Glutamatergic neuron (in vitro differentiated cells): ENCODE measurements at places on chromosomes 2 and 18. TPM values are rescaled to one million over a fixed set of nuclear protein-coding genes. Genes with fewer than 3 reads are reported as not detected.
A peak's percentile ranks its signal among the peaks of the same experiment; 100 is the strongest.

DNA sequence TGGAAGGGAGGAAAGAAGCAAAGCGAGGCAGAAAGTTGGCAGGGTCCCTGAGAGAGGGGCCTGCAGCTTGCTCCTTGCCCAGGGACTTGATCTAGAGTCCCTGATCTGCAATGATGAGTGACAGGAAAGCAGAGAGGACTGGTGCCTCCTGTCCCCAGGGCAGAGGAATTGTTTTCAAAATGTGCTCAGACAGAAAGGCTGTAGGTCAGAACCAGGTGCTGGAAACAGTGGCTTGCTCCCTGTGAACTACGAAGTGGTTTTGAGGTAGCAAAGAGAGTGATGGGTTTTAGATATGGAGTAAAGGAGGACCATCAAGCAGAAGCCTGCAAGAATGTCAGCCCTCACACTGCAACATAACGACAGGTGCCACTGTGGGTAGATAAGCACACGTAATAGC is 164.9 kb upstream of the SERTAD2 start:
- DNase-seq: no peak

- no peak for DNase-seq
These were observed 4.3 kb downstream of the REL start for GRCh38 chr2:60885683-60886082.

DNA sequence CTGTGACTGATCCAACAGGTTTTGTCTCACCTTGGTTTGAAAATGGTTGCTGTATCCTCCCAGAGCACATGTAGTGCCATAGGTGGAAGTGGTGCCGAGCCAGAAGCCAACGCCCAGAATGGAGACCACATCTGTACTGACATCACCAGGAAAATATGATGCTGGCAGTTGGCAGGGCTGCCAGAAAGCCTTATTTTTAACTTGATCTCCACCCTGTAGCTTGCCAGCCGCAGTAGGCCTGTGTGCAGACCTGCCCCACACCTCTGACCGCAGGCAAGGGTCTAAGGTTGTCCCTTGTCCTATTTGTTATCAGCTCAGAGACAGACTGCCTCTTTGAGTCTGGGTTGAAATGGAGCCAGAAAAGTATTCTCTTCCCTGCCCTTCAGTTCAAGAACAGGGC is 123.5 kb upstream of the EML6 start:
- DNase-seq: no peak

DNA sequence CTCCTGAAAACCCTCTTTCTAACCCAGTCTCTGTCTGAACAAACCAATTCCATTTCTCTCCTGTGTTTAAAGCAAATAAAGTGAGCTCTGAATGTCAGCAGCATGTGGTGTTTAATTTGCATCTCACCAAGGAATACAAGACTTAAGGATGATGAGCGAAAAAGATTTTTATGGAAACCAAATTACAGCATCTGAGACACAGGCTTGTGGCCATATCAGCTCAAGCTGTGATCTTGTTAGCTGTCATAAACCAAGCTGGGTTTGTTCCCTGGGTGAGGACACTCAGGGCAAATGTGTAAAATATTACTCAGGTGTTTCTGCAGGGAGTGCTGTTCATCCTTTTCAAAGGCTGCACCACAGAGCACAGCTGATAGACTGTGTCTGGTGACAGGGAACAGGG is 129.3 kb upstream of the REV1 start:
- DNase-seq: no peak

DNA sequence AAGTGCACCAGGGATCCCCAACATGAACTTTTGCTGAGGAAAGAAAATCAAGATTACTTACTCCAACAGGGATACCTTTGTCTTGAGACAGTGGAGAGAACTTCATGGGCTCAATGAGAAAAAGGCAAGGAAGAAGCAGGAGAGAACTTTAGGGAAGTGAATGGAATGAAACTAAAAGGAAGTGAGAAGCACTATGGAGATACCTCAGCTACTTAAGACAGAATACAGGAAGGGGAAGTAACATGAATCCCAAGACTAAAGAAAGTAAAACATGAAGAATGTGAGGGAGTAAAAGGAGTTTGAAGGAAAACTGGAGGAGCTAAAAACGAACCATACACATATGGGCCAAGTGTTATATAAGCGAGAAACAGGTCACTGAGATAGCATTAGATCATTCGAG is 32.4 kb upstream of the ACTR3 start:
- DNase-seq: no peak

- DNase-seq: no peak
These were observed 15.0 kb downstream of the NFU1 start for GRCh38 chr2:69422198-69422597.

GRCh38 chr2:23418461-23418911 is 33.5 kb downstream of the KLHL29 start:
- no peak for DNase-seq

DNA sequence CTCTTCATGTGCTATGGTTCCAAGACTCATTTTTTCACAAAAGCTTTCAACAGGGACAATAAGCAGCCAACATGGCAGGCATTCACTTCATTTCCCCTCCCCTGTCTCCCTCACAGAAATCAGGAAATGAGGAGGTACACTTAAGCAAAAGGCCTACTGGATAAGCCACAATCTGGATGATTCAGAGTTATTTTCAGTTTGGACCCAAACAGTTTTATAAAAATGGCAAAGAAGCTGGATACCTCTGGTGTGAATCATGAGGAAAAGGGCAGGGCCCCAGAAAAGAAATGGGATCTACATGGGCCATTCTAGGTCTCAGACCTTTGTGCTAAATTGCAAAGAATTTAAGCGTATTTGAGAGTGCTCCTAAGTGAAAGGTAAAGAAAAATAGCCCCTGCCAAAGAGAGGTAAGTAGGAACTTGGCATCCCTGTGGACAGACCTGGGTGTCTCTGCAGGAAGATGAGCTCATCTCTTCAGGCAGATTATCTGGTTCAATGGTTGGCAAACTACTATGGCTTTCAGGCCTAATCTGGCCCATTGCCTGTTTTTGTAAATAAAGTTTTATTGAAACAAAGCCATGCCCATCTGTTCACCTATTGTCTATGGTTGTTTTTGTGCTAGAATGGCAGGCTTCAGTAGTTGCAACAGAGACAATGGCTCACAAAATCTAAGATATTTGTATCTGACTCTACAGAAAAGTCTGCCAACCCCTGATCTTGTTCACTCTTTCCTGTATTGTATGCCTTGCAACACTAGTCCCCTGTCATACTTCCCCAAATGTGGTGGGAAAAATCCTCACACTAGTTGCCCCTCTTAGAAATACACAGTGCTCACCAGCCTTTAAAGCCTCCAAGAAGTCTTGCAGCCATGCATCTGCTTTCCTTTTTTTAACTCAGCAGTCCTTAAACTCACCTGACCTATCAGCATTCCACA is 315.0 kb downstream of the ALK start:
- no peak for DNase-seq

DNA sequence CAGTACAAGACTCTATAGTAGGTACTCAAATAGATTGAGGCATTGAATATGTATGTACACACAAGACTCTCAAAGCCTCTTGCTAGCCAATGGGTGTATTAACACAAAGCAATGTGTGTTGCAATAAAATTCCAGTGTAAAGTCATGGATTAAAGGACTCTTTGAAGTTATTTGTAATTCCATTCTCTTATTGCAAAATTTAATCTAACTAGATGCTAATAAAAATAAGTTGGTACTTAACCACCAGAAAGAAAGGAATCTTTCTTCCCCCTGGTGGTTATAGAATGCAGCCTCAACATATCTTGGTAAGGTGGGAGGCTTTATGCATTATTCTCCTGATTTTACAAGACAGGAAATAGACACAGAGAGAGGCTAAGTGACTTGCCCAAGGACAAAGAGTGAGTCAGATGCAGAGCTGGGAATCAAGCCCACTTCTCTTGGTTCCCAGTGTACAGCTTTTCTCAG is 18.0 kb downstream of the LRP1B start:
- DNase-seq: no peak

DNA sequence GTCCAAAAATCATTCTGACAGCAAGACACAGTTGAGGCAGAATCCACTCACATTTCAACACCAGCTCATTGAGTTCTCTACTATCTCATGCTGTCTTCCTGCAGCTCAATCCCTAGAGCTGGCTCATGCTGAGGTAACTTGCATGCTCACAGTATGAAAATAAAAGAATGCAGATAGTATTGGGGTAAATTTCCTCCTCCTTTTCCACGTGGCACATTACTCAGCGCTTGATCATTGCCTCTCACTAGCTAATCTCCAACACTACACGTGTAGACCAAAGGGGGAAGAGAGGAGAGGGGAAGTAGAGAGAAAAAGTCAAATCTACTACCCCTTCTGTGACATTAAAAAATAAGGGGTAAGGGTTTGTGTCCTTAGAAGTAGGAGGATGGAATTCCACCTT is 300.6 kb downstream of the AFF3 start:
- DNase-seq: no peak

DNA sequence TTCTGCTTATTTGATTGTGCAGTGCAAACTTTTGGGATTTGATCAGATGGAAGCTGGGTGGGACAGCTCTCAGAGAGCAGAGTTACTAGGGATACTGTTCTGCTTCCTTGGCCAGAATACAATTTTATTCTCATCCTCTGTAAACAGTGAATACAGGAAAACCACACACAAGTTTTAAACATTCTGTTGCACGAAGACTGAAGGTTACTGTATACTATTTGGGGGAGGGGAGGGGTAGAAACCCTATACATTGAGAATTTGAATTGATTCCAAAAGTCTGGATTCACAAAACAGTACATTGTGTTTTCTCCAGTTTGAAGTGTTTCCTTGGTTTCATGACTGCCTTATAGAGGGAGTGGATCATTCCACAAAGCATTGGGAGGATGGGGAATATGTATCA is 149.9 kb downstream of the SETBP1 start:
- DNase-seq: no peak

DNA sequence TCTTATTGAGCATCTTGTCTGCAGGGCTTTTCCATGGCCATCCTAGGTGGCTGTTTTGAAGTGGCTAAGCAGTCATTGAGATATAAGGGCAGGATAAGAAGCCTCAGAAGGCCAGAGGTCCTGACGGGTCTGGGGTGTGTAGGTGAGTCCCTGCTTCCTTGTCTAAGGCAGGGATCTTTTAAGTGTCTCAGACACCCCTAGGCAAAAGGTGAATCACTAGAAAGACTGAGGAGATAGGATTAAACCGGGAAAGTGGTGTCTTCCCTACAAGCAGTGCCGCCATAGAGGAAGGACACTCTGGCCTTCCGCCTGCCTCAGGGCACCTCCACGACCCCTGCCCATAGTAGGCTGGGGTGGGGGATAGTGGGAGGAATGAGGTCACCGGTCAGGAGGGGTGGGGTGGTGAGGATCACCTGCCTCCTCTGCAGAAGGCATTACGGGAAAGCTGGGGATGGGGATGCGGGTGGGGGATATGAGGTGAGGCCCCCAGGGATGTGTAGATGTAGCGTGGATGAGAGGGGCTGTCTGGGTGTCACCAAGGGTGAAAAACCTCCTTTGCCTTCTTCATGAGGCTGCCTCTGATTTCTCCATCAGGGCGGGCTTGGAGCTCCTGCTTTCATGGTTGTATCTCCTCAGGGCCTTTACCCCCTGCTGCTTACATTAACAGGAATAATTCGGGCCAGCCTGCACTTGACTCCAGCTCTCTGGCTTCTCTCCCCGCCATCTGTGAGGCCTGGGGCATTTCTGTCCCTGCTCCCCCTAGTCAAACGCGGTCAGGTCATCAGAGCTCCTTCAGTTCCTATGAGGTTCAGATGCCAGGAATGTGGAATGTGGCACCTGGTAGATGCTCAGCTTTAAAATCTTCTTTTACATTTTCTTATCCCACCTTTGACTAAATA is 244.0 kb downstream of the DYSF start:
- DNase-seq: no peak

DNA sequence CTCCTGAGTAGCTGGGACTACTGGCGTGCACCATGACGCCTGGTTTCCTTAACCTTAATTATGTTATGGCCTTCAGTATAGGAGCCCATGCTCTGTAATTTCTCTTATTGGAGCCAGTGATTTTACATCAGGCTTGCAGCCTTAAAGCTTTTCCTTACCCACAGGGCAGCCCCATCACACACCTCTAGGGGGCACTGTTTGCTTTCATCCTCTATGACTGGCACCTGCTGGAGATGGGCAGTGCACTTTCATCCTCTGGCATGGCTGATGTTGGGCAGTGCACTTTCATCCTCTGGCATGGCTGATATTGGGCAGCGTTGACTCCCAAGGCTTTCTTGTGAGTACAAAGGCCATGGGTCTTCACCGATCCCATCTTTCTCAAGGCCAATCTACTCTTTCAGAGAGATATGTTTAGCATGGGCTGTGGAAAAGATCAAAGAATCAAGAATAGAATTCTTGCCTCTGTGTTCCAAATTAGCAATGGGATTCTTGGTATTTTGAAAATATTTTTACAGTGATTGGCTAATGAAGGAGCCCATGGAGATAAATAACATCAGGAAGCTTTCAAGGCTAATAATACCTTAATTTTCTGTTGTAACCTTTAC is 80.7 kb upstream of the MEX3C start:
- peak; percentile 70 for DNase-seq

DNA sequence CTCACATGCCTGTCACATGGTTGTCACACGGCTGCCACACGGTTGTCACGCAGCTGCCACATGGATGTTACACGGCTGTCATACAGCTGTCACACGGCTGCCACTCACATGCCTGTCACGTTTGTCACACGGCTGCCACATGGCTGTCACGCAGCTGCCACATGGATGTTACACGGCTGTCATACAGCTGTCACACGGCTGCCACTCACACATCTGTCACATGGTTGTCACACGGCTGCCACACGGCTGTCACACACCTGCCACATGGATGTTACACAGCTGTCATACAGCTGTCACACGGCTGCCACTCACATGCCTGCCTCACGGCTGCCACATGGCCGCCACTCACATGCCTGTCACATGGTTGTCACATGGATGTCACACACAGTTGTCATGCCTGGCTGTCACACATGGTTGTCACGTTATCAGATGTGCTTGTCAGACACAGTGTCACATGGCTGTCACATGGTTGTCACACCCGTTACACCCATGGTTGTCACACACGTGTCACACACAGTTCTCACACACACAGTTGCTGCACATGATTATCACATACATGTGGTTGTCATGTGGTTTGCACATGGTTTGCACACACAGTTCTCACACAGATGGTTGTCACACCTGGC is 19.4 kb downstream of the KCNG2 start:
- DNase-seq: no peak

DNA sequence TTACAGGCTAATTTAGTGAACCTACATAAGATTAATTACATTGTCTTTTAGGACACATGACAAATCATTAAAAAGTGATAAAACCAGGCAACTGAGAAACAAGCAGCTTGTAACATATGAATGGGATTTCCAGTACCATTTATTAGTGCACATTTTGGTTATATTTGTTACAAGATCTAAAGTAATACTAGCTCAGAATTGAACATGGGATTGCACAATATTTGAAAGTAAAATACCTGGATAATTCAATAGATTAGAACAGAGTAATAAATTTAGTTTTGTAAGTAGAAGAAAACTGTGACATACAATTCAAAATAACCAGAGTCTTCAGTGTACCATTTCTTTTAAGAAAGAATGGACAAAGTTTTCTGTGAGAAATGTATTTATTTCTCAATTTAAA is 1400.7 kb upstream of the ACVR2A start:
- no peak for DNase-seq

The TSPYL6 gene
- 0.27 TPM for total RNA-seq

The NBEAL1 gene
- total RNA-seq: 19.0 TPM

The TNFRSF11A gene
- 1.2 TPM for total RNA-seq
